ENCODE measurements at places on chromosomes 6 and 20.

DNA sequence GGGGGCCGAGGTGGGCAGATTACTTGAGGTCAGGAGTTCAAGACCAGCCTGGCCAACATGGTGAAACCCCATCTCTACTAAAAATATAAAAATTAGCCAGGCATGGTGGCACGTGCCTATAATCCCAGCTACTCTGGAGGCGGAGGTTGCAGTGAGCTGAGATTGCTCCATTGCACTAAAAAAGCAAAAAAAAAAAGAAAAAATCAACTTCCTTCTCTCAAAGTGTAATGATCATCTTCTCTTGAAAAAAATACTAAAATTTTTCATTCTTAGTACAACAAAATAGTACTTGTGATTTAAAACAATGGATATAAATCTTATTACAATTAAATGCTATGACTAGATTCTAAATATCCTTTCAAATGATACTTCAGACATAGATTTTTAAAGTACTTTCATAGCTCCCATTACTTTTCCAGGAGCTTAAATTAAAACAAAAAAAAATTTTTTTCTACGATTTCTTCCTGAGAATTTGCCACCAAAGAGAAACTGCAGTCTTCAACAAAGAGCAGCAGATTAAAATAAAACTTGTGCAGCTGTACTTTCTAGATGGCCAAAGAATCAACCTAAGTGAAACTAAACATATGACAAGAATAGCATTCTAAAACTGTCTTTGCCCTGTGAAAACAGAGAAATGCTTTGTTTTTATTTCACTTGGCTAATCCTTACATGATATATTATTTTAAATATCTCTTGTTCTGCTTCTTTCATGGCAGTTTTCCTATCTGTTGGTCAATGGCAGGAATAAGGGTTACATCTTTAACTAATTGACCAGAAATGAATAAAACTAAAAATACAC is 75.2 kb downstream of the MAP3K5 start:
- no peak for DNase-seq

DNA sequence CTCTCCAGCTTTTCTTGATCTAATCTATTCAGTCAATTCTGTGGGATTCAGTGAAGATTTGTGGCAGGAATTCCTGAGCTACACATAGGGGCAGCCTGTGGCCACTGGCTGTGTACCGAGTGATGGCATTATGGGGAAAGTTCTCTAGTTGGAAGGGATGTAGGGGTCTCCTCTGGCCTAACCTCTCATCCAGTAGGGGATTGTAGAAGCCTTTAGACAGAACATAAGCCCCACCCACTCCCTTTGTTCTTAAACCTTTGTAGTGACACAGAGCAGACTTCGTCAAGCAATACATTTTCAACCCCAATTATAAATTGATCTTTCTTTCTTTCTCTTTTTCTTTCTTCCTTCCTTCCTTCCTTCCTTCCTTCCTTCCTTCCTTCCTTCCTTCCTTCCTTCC is 188.9 kb downstream of the QKI start:
- DNase-seq: no peak

GRCh38 chr6:21461844-21462518 is 131.6 kb upstream of the SOX4 start:
- DNase-seq: no peak

DNA sequence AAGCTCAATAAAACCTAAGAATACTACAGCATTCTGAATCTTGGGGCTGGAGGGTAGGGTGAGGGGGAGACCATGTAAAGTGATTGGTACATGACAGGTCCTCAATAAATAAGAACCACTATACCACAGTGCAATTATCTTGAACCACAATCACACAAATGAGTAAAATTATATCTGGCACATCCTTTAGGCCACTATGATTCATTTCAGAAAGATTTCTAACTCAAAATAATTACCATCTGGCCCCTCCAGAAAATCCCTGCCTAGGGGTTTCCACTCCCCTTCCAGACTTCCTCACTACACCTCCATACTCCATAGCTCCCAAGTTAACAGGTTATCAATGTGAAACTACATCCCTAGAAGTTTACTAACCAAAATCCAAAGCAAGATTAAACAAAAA is 19.7 kb downstream of the AKIRIN2 start:
- no peak for DNase-seq

GRCh38 chr6:108621117-108621516 is 60.4 kb downstream of the FOXO3 start:
- no peak for DNase-seq

GRCh38 chr6:501891-502601 is 110.5 kb downstream of the IRF4 start:
- no peak for DNase-seq
